ENCODE measurements at places on chromosomes 1 and 21.

- DNase-seq, result no peak
Observed at GRCh38 chr1:43731867-43732531, 24.7 kb downstream of the ST3GAL3 start.

DNA sequence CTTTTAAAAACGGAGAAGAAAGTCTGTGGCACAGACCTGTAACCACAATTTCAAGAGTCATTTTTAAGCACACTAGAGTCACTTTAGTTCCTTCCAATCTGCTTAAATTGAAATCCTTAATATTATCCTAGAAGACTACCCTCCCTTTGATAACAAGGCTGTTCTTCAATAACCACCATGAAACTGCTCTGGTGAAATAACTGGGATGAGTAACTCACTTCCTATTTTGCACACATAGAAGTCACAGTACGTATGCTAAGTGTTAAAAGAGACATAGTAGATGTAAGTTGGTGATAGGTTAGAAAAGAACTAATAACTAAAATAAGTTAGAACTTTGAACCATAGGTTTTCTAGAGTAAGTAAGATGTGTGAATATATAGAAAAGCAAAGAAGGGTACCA, 107.8 kb downstream of the NME7 start:
- no peak for DNase-seq

GRCh38 chr1:244325056-244325758, 126.5 kb downstream of the ADSS2 start:
- peak; percentile 22 for DNase-seq

GRCh38 chr21:34807146-34807880, 138.5 kb downstream of the CLIC6 start:
- peak; percentile 92 for DNase-seq

DNA sequence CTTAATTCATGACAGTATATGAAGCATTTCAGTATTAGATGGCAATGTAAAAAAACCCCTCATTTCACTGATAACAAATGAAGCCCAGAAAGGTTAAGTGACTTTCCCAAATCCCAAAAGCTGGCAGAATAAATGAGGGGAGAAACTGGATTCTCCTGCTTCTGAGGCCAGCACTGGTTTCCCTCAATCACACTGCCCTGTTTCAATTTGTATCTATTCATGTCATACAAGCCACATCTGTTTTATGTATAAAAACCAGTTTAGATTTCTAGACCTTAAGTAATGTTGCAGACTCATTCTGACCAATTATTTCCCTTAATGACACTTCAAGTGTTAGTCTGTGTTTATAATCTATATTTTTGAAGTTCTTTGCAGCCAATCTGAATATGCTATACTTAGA, 16.8 kb downstream of the PLPPR4 start:
- no peak for DNase-seq

DNA sequence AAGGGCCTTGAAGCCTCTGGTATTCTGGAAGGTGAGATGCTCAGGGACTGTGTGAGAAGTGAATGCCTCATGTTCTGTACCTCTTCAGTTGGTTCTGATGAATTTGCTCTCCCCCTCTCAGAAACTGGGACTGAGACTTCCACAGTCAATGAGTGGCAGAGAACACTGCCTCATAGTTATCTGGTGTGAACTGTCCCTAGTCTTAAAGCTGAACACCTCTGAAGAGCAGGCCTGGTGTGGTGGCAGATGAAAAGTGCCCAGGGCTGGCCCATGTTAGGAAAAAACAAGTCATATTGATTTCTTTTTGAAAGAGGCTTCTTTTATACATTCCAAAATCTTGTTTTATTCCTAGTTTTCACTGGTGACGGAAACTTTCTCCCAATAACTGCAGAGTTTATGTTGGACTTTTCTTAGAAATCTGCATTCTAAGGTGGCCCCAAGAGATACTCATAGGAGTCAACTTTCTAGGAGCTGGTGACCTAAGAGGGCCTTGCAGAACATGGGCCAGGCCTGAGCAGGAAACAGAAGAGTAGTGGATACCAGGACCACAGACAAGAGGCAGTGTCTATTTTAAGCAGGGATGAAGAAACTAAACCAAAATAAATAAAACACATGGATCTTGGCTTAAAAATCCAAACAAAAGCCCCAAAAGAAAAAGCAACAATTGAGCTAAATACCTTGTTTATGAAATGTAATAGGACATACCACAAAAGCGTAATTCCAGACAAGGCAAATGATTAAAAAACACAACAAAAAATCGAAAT, 19.5 kb downstream of the DUSP10 start:
- no peak for DNase-seq

DNA sequence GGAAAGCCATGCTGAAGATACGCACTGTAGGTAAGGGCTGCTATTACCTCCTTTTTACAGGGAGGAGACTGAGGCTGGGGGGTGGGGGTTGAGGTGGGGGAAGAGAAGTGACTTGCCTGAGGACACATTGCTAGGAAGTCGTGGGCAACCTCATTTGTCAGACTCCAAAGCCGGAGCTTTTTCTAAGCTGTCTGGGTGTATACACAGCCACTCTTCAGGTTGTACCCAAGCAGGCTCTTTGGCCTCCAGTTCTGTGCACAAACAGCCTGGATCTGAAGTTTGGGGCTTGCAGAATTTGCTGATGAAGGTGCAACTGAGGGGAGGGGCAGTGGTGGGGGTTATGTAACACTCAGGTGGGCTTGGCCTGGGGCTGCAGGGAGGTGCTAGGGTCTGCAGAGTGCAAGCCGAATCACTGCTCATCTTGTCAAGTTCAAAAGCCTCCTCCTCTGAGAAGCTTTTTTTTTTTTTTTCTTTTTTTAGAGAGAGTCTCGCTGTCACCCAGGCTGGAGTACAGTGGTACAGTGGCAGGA, 16.9 kb downstream of the TINAGL1 start:
- no peak for DNase-seq

GRCh38 chr1:98794196-98794886, 132.8 kb downstream of the SNX7 start:
- DNase-seq, result peak; percentile 74

GRCh38 chr1:168693197-168693871, 35.7 kb downstream of the DPT start:
- DNase-seq, result no peak

DNA sequence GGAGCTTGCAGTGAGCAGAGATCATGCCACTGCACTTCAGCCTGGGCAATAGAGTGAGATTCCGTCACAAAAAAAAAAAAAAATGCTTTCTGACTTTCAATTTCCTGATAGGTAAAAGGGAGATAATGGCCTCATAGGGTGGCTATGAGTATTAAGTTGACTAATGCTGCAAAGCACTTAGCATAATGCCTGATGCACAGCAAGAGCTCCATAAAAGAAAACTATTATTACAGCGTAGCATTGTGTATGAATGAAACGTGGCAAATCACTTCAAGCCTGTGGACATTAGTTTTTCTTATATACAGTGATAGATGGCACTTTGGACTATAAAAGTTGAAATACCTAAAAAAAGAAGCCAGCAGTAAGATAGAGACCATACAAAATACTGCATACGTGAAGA, 16.8 kb downstream of the FNDC7 start:
- DNase-seq, result no peak

GRCh38 chr1:150576367-150576711, 3.1 kb downstream of the MCL1 start:
- no peak for DNase-seq

DNA sequence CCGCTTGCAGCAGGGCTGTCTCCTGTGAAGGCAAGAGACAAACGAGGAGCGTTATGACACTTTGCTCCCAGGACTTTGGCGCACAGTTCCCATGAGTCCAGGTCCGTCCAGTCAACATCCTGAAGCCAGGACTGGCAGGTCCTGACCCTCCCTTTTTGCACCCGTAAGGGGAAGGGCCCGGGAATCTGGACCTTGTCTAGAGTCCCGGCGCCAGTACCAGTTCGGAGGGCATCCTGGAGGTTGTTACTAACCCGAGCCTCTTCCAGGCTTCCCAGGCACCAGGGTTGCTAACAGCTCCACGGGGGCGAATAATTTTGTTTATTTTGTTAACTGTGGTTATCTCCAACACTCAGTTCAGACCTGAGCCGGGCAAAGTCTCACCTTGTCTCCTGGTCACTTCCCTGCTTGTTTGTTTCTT, 682 bp upstream of the RWDD3 start:
- DNase-seq, result no peak

DNA sequence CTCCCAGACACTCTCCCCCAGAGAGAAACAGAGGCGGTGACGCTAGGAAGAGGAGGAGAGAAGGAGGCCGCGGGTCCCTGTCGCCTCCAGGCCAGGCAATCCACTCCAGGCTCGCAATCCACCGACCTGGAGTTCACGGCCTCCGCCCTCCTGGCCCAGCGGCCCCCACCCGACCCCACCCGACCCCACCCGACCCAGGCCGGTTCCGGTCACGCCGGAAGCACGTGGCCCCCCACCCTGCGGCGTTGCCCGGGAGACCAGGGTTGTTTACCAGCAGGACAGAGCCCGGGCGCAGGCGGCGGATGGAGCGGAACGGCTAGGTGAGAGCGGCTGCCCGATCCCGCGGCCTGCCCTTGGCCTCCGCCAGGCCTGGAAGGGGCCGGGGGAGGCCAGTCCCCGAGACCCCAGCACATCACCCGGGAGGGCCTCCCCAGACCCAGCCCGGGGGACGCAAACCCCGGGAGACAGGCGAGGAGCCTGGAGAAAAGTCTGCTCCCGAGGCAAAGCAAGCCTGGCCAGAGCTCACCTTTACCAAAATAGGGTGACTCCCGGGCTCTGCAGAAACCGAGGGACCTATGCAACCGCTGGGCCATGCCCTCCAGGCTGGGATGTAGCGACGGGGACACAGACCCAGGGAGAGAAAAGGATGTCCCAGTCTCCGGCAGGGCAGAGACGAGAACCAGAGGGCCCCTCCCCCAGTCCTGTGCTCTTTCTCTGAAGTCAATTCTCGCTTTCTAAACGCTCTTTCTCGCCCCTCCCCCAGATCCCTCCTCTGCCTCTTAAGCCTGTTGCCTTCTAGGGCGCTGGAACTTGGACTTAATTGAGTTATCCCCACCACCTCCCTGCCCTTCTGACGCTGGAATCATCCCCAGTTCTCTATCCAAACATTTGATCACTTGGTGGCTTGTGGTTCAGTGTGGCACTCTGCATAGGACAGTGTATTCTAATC, at the start of the genes PLA2G2C and UBXN10:
Gene PLA2G2C (minus strand): TSS at position 685 of the 949 bp plus-strand sequence. CDS start 9,155 bp downstream, outside the sequence.
Gene UBXN10 (plus strand): TSS at position 263 of the 949 bp plus-strand sequence. CDS start 4,466 bp downstream, outside the sequence.
- DNase-seq, result peak; percentile 94

GRCh38 chr1:203131548-203132200, 4.1 kb downstream of the ADORA1 start:
- no peak for DNase-seq

GRCh38 chr1:169529068-169529642, 43.4 kb upstream of the SLC19A2 start:
- no peak for DNase-seq

- DNase-seq, result no peak
Observed at GRCh38 chr1:3136532-3136931, 67.5 kb downstream of the PRDM16 start.

- DNase-seq, result no peak
Observed at GRCh38 chr1:208499026-208499425, 254.8 kb upstream of the PLXNA2 start.

GRCh38 chr1:6357243-6357936, 36.2 kb downstream of the ACOT7 start:
- no peak for DNase-seq

GRCh38 chr21:38951095-38951730, 145.5 kb downstream of the ETS2 start:
- no peak for DNase-seq

DNA sequence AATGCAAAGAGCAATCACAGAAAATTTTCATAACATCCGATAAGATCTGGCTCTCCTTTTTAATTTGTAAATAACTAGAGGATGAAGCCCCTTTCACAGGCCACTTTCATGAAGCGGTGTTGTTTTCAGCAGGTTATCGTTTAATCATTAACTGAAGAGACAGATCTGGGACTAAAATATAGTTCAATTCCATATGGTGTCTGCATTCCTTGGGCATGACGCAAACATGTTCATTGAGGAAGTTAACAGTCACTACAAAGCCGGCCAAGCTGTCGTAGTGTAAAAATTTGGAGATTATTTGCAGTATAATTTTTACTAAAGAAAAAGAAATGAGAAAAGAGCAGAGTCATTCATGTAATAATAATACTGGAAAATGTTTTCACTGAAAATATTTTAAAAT, 565.2 kb upstream of the ADAMTS5 start:
- DNase-seq, result no peak

DNA sequence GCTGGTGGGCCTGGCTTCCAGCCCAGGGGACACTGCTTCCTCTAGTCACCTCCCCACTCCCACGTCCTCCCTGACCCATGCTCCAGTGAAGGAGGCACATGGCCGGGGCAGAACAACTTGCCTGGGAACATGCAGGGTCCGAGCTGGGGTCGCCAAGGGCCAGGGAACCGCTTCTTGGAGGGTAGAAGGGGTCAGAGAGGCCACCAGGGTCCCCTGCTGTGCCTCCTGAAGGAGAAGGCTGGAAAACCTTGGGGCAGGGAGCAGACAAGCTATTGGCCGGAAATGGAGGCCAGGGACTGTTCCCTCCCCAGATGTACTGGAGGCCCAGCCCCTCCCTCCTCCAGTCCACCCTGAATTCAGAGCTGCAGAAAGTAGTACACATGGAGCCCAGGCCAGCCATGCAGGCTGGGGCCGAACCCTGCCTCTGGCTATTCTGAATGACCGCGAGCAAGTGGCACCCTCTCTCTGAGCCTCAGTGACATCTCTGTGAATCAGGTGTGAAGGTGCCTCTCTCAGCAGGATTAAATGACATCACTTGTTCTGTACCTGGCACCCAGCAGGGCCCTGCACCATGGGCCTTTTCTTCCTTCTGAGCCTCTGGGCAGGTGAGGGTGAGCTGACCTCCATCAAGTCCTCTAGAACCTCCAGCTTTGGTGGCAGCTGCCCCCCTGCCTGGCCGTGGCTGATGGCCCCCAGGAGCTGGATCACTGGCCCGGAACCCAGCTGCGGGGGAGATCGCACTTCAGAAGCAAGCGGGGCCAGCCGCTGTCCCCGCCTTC, 15.7 kb downstream of the SPOCD1 start:
- no peak for DNase-seq

DNA sequence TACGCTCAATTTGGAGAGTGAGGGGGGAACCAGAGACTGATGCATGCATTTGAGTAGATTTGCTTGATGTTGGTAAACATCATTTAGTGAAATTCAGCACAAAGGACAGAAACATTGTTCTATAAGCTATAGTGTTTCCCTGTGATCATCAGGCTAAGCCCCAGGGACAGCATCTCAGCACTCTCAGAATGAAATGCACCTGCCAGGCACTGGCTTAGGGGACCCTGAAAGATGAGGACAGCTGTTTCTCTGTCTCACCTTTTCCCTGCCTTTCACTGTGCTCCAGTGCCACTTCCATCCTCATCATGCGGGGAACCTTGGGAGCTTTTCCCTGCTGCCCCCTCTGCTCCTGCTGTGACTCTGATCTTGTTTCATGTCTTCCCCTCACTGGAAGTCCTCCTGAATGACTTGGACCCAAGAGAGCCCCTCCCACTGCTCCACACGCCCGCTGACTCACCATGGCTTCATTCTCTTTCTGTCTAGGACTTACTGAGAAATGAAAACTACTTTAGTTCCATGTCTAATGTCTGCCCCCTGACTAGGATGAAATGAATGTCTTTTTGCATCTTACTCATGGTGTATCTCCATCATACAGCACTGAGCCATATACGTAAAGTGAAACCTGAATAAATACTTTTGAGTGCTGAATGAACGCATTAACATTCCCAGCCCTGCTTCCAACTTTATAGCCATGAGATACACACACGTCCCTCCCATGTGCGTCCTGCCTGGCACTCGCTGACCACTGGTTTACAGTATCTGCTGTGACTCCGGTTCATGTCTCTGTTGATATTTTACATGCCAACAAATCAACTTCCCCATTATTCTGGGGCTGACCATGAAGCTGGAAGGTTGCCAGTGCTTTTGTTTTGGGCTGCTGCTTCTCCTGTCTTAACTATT, 182.0 kb downstream of the PCP4 start:
- no peak for DNase-seq

Data from activated naive CD4-positive, alpha-beta T cell treated with anti-CD3 and anti-CD28 coated beads for 36 hours (primary cell).